ENCODE measurements at places on chromosomes 6 and 20.

GRCh38 chr20:57282670-57283361 lies 16.4 kb upstream of the BMP7 start:
- DNase-seq = no peak

DNA sequence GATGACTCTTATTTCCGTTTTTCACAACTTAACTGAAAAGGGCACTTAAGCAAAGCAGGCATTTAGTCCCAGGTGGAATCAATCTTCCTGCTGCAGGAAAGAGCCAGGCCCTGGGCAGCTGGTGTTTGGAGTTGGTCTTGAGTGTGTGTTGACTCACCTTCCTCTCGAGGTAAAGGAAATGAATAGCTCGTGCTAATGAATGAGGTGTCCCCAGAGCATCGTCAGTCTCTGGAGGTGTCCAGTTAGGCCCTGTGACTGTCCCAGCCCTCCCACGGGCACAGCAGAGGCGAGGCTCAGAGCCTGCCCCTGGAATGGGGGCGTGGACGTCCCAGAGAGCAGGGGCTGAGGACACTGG lies 277.7 kb downstream of the NRN1 start:
- no peak for DNase-seq

DNA sequence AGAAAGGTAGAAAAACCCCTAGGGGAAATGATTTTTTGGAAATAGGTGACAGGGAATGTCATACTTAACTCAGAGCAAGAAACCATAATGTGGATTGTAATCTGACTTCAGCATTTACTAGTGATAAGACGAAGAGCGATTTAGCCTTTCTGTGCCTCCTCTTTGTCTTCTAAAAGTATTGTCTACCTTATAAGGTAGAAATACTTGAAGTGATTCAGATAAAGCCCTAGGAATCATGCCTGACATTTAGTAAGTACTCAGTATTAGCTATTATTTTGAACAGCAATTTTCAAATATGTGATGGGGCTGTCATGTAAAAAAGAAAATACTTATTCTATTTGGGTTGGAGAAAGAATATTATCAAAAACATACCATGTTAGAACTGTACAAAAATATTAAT lies 525.9 kb upstream of the EYS start:
- DNase-seq = no peak

DNA sequence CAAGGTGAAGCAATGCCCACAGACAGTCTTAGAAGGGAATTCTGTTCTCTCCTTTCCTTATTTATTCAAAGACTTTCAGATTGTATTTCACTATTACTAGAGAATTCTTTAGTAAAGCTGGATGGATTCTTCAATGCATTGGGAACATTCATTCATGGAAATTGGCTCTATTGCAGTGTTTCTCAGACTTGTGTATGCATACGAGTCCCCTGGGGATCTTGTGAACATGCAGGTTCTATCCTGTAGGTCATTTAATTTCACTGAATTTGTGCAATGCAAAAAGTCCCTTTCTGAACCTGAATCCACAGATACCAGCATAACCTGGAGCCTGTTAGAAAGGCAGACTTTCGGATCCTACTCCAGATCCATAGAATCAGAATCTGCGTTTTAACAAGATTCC lies 160.9 kb upstream of the AHI1 start:
- DNase-seq = no peak

DNA sequence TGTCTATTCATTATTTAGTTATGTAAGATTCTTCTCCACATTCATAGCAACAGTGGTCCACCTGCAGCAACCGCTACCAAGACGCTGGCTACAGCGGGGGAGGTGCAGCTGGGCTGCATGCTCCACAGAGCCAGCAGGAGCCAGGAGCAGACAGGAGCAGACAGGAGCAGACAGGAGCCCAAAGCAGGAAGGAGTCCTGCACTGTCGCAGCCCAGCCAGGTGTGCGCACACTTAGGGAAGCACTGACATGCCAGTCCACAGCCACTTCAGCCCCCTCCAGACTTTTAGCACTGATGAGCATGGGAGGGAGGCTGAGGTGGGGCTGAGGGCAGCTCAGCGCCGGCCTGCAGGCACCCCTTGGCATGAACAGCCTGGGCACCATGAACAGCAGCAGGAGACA lies 19.6 kb downstream of the KIF16B start:
- no peak for DNase-seq

GRCh38 chr6:20879526-20879925 lies 345.3 kb downstream of the CDKAL1 start:
- DNase-seq = no peak

DNA sequence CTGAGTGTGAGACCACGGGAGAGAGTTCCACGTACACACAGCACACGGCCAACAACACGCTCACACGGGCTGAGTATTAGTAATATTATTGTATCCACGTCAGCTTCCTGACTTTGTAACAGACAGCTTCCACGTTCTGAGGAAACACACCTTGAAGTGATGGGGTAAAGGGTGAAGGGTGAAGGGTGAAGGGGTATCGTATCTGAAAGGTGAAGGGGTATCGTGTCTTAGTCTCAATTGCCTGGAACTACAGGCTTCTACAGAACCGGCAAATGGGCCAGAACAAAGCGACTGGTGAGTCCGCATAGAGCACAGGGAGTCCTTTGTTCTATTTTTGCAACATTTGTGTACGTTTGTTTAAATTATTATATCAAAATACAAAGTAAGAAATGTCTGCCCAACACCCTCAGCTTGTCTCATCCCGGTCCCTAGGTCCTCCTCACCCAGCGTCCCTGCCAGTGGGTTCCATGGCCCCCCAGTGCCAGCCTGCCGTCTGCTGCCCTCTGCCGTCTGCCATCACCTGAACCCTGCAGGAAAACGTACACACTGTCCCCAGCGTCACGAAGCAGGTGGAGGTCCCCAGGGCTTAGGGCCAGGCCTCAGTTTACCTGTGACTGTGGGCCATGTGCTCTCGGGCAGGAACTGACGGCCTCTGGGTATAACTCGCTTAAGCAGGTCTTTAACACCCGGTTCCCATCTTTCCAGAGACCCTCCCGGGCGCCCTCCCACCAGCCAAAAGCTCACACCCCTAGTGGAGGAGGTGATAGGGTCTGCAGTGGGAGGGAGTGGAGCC lies 4.4 kb upstream of the HELZ2 start:
- no peak for DNase-seq

DNA sequence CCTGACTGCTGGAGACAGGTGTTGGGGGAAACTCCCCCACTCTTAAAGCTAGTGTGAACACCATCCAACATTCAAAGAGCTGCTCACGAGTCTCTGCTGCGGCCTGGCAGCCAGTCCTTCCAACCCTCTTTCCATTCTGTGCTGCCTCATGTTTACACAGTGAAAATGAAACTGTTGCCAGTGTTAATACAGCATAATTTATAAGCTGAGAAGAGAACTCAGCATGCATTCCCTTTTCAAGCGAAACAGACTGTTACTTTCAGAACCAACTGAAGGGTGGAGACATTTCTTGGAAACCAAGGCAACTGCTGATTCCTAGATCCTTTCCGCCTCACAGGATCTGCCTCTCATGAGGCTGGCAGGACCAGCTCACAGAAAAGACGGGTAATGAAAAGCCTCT lies 533.8 kb upstream of the ID4 start:
- DNase-seq = no peak

DNA sequence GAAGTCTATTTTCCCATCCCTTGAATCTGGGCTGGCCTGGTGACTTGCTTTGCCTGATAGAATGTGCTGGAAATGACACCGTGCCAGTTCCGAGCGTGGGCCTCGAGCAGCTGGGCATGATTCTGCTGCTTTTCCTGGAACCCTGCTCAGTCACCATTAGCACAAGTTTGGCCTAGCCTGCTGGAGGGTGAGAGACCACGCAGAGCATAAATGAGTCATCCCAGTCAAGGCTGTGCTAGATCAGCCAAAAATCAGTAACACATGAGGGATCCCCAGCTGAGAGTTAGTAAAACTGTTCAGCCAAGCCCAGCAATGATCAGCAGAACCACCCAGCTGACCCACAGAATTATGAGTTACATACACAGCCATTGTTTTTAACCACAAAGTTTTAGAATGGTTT lies 74.8 kb upstream of the TOP1 start:
- no peak for DNase-seq

- DNase-seq = peak; percentile 42
Measured at GRCh38 chr6:28884423-28885131, 39.2 kb downstream of the TRIM27 start.

GRCh38 chr6:160102956-160103824 lies 18.4 kb upstream of the SLC22A1 start:
- DNase-seq = no peak

DNA sequence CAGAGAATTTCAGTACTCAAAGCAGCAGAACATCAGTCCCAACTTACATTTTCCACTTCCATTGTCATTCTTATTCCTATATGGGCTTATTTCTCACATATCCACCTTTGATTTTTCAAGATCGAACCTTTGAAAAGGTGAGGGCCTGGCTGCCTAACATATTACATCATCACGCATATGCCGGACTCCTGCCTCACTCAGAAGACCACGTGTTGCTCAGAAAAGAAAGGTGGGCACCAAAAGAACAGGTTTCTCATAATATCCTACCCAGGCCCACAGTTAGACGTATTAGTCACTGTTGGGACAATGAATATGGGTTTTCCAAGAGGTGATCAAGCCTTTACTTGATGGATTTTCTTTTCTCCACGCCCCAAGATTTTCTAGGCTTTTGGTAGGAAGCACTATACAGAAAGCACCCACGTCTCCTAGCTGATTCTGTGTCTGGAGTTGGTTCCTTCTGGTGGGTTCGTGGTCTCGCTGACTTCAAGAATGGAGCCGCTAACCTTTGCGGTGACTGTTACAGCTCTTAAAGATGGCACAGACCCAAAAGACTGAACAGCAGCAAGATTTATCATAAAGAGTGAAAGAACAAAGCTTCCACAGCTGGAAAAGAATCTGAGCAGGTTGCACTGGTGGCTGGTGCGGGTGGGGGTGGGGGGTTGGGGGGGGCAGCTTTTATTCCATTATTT lies 168.9 kb downstream of the ATXN1 start:
- DNase-seq = no peak

DNA sequence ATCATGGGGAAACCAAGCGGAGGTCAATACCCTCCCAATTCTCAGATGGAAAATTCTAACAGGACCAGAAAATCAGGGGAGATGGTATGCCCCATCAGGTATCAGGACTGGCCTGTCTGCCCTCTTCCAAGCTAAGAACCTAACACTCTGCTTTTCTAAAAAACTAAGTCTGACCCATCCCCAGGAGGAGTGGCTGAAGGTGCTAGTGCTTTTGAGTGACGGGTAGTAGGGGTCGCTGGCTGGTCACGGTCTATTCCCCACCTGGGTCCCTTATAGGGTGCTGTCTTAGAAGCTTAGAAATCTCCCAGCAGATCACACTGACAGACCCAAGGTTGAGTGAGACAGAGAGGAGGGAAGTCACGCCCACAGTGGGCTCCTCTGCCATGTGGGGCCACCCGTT lies 9.6 kb downstream of the ABHD16A start:
- DNase-seq = no peak

- no peak for DNase-seq
Measured at GRCh38 chr20:11852189-11852588, 65.5 kb upstream of the BTBD3 start.

DNA sequence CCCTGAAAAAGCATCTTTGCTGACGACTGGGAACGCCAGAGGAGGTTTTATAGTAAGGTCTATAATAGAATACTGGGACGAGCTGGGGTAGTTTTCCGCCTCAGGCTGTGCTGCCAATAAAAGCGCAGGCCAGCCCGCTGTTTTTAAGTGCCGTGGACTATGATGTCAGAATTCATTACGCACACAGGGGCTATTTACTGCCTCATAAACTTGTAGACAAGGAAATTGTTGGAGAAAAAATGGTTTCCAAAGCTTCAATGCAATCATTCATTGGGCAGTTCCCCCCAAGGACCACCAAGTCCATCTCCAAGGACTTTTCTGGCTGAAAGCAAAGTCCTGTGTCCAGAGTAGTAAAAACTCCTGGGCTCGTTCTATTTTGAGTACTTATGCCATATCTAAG lies 20.4 kb upstream of the FOXF2 start:
- DNase-seq = no peak

DNA sequence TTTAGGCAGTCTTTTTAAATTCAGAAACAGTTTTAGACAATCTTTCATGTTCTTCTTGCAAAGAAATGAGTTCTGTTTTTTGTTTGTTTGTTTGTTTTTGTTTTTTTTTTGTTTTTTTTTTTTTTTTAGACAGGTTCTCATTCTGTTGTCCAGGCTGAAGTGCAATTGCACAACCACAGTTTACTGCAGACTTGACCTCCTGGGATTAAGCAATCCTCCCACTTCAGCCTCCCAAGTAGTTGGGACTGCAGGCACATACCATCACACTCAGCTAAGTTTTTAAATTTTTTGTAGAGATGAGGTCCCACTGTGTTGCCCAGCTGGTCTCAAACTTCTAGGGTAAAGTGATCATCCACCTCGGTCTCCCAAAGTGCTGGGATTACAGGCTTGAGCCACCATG lies 96.2 kb downstream of the OTOR start:
- DNase-seq = no peak

DNA sequence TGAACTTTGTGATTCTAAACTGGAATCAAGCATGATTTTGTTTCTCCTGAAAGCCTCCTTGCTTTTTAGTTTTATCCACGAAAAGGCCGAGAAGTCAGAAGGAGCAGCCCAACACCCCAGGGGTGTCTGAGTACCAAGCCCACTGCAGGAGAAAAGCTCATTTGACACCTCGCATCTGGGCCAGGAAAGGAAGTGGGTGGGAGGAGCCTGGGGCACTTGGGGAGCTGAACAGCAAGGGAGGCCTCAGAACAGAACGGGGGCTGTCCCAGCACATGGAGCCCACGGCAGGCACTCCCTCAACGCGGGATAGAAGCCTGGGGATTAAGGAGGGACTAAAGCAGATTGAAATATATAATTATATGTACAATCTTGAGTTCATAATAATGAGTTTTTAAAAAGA lies 6.6 kb downstream of the KIF25 start:
- DNase-seq = no peak

All from activated T-helper 9 cell treated with anti-CD3 and anti-CD28 coated beads, Interleukin-2, amount 50 U/mL, for 16 hours (primary cell).